CD8-positive, alpha-beta T cell (primary cell): ENCODE measurements at places on chromosomes 7 and 10.

DNA sequence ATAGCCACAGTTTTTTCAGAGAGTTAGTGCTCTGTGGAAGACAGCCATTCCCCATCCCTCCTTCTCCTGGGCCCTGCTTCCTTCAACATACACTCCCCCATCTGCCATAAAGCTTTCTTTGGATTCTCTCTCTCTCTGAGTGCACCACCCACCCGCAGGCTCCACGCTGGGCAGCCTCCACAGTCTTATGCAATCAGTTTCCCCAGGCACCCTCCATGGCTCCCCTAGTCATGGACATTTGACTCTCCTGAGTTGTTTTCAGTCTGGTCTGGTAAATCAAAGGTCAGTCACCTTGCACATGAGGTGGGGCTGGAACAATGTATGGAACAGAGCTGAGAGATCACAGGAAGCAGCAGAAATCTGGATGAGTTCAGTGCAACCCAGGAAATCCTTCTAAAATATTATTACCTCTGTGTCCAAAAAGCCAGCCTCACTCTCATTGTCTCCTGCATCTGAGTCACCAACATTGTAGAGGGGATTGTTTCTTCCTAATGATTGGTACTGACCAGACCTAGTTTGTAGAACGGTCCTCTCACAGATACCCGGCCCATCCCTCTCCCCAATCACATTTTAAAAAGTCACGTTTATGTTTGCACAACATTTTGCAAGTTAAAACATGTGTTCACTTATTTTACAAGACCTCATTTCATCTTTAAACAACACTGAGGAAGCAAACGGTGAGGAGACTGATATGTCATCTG lies 70.1 kb downstream of the CYCS start:
- no peak for DNase-seq

GRCh38 chr7:112286250-112287086 lies 80.0 kb downstream of the ZNF277 start:
- DNase-seq: peak; percentile 19

- no peak for DNase-seq
Measured at GRCh38 chr10:24726626-24727025, 2.9 kb upstream of the ARHGAP21 start.

DNA sequence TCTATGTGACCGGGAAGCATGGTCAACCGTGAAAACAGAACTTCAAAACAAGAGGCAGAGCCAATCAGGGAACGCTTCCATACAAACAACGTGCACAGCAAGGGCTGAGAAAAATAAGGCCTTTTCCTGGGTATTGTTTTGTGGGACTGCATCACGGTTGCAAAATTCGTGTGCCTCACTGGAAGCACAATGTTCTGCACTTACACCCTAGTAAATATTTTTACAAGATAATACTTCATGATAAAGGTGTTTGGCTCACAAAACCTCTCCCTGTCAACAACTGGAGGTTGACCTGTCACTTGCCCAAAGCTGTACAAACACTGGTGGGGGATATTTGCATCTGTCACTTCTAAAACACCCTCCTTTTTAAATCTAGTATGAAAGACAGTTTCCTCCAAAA lies 37.0 kb downstream of the KLF6 start:
- no peak for DNase-seq

- DNase-seq: no peak
Measured at GRCh38 chr10:67622511-67622910, 73.5 kb downstream of the CTNNA3 start.

- no peak for DNase-seq
Measured at GRCh38 chr7:123096976-123097375, 101.5 kb upstream of the TAS2R16 start.

GRCh38 chr7:95549818-95550529 lies 46.3 kb downstream of the PDK4 start:
- DNase-seq: no peak

DNA sequence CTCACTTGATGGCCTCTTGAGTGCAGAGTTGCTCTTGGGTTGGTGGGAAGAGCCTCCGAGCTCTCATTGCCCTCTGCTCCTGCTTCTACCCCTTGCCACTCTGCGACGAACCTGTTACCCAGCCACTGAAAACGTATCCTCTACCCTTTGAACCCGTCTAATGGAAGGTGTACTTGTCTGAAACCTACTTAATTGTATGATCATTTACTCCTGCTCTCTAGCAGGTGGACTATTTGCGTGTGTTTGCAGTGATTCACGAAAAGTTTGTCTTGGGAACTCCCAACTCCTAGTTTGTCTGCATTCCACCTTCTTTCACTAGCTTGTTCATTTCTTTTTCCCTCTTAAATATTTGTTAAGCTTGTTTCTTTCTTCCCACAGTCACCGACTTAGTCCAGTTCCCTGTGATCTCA lies 503 bp downstream of the CROT start:
- no peak for DNase-seq

GRCh38 chr7:40536421-40536820 lies 401.6 kb downstream of the SUGCT start:
- no peak for DNase-seq

DNA sequence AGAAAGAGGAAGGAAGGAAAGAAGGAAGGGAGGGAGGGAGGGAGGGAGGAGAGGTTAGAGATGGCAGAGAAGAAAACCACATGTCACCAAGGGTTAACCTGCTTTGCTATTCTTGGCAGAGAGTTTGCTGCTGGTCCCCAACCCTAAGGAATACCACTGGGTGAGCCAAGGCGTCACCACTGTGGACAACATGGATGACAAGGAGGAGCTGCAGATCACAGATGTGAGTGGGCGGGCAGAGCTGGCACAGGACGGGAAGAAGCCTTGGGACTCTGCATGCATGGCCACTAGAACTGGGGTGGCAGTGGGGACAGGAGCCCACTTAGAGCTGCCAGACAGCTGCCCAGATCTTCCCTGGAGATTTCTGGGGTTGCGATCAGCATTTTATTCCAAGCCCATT lies 17.2 kb upstream of the MYH16 start:
- no peak for DNase-seq

- DNase-seq: no peak
Measured at GRCh38 chr10:5691786-5692185, 7.1 kb downstream of the TASOR2 start.

- peak; percentile 9 for DNase-seq
Measured at GRCh38 chr10:17643339-17643754, 604 bp upstream of the STAM start.

GRCh38 chr7:1466524-1467271 lies 7.4 kb upstream of the MICALL2 start:
- no peak for DNase-seq

DNA sequence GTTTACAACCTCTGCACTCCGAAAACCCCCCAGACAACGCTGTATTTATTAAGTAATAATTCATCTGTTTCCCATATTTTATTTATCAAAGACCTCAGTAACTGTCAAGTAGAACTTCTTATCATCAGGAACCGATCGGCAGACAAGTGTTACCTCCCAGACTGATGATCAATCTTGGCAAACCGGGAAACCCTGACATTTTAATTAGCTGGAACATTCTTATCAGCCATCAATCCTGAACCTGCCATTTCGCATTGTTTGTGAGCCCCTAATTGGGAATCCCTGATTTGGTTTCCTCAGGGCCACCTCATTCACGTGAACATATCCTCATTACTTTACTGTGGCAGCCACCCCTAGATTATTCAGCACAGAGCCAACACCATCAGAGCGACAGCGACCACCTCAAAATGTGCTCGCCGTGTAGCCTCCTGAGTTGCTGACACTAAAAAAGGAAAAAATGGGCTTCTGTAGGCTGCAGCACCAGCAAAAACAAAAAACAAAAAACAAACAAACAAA lies 93.6 kb upstream of the SDK1 start:
- DNase-seq: no peak

DNA sequence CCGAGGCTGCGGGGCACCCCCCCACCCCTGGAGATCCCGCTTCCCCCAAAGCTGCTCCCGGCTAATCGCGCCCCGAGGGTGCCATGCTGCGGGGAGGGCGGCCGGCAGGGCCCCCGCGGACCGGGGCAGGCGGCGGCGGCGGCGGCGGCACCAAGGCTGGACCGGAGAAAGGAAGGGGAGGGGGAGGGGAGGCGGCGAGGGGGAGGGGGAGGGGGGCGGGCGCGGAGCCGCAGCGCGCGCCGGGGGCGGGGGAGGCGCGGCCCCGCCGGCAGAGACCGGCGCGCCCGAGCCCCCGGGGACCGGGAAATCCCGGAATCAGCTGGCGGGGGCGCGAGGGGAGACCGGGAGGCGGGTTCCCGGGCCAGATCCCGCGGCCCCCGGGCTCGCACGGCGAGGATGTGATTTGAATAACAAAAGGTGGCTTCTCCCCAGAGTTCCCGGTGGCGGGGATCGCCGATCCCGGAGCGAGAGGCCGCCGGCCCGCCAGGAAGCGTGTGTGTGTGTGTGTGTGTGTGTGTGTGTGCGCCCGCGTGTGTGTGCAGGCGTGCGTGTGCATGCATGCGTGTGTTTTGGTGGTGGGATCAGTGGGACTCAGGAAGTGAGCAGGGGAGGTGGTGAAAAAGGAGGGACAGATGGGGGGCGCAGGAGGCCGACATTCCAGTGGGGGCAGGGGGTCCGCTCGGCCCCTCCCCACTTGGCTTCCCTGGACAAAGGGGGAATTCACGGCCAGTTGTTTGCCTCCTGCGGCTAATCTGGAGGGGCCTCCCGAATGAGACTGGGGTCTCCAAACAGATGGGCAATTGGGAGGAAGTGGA lies 99.5 kb downstream of the HIP1 start:
- DNase-seq: peak; percentile 37

DNA sequence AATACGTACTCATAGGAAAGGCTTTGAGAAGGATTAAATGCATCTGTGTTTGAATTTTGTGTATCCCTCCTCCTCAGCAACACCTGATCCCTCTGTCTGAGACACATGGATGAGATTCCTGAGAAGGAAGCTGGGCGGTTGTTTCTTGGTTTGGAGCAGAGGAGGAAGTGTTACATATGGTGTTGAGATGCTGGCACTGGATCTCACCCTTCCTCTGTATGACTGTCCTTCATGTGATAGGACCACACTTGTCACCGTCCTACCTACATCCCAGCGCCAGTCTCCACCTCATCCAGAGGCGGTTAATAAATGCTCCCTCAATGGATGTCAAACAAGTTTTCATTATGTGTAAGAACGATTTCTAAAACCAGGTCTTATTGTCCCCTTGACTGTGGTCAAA lies 49.4 kb upstream of the KLF6 start:
- DNase-seq: no peak

DNA sequence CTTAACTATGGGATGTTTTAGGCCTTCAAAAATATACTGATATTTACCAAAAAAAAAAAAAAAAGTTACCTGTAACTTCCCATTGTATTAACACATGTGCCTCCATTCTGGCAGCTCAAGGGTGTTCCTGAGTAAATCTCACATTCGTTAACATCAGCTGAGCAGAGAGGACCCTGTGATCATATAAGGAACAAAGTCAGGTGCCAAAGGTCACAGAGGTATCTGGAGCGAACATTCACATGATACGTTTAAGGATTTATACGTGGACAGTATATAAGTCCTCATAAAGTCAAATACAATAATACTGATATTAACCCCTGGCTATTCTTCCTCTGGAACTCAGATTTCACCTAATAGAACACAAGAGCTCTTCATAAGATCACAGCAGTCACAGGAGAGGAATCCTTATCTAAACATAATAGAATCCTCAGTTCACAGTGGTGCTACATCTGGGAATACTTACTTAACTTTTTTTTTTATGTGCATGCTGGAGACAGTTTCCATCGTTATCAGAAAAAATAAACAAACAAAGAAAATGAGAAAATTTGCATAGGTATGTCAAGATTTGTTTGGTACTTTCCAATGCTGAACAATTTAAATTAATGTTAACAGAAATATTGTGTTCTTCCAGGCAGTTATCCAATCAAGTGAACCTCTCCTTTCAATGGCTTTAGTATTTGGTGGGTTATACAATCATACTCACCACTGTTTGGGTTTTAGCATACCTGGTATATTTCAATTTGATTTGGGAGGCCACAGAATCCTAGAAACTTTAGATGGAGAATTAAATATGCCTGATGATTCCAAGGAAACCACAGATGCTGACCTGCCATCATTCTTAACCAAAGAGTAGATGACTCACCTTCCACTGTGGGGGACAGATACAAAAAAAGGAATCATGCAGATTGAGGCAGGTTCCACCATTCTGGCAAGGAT lies 6.6 kb downstream of the CUBN start:
- no peak for DNase-seq

DNA sequence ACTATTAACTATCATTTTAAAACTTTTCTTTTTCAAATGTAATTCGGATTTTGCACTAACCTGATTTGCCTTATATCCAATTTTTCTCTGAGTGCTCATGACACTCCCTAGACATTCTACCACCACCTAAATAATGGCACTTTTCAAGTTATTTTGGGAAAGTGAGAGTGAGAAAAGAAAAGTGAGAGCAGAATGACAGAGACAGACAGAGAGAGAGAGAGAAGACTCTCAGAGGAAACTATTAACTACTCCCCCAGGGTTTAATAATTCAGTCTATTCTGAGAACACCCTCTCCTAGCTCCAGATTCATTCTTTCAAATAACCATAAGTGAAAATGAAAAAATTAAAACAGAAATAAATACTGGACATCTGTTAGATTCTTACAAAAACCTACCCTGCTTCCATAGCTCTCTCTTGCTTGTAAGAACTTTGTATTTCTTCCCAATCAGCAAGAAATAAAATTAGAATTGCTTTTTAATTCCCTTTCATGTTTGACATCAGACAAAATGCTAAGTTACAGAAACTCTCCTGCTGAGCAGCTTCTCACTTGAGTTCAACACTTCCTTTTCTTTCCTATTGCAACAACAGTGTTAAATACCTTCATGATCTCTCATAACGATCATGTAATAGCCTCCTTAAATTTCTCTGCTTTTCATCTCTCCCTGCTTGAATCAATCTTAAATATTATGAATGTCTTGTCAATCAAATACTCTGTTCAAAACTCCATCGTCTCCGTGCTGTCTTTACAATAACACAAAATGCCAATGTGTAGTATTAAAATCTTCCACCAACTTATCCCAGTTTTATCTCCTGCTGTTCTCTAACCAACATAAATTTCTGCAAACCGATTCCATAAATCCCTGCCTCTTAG lies 191.7 kb downstream of the SEMA3E start:
- DNase-seq: no peak

- DNase-seq: peak; percentile 42
Measured at GRCh38 chr10:132571650-132572544, 34.3 kb downstream of the INPP5A start.

DNA sequence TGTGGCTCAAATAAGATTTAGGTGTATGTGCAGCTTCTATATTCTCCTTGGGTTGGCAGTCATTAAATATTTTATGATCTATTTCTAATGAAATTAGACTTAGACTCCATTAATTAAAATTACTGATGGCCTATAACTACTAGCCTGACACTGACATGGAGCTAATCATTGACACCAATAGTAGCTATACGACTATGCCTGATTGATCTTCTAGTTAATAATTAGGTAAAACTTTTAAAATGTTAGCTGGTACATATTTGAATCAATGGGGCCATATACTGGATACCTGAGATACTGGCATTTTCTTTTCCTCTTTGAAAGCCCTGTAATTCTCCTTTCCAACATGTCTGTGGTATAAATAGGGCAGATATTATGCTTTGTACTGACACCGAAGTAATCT lies 14.4 kb downstream of the WEE2 start:
- DNase-seq: no peak

DNA sequence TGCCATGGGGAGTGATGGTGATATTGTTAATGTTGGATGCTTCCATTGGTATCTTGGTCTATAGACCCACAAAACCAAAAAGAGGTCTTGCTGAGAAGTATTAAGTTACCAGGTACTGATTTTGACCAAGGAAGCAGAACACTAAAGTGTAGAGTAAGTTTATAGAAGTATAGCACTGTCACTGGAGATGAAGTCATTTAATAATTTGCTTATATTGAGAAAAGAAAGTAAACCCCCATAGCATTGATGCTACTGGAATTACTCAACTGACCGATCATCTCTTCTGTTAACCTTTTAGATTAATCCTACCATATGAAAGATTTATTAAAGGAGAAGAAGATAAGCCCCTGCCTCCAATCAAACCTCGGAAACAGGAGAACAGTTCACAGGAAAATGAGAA lies 183.2 kb downstream of the RTKN2 start:
- no peak for DNase-seq
